ENCODE measurements at places on chromosomes 12 and 14.
A peak's percentile ranks its signal among the peaks of the same experiment; 100 is the strongest.

GRCh38 chr12:3744229-3744901, 8.5 kb downstream of the CRACR2A start:
- no peak for DNase-seq

DNA sequence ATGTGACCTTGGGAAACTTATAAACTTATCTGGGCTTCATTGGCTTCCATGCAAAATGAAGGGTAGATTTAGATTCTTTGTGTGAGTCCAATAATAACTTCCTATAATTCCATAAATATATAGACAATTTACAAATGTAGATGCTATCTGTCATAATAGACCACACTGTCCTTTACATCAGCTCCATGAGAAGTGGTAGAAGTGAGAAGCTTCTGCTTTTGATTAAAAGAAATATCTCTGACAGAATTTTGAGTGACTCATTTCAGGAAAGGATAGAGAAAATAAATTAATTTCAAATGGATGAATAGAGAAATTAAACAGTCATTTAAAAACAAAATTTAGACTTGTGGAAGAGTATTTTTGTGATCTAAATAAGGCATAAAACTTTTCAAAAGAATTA, 329.7 kb upstream of the ATP2B1 start:
- no peak for DNase-seq

- DNase-seq: no peak
Measured at GRCh38 chr12:28191051-28192048, 1.1 kb downstream of the CCDC91 start.

- DNase-seq: no peak
Measured at GRCh38 chr12:27667540-27667939, 28.7 kb upstream of the REP15 start.

DNA sequence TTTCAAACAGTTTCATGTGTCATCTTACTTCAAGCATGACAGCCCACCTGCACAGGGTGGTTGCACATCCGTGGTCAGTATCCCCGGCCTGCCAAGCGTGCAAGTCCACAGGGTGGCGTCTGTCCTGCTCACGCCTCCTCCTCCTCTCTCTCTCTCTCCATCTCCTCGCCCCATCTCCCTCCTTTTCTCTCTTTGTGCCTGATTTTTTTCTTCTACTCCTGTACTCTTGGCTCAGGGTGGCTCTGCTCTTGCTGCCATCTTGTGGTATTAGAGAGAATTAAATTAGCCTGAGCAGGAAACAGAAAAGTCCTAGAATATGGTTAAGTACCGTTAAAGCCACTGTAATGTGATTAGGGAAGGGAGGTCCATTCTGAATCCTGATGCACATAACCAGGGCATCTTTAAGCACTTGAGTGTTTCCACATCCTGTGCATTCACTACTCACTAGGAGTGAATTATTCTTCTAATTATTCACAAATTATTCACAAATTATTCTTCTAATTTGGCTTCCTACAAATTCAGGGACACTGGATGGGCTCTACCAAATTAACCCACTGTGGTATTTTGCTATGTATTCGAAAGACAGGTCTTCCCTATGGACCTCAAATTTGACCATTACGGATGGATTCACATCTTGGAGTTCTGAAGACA, 25.5 kb upstream of the DTX1 start:
- peak; percentile 77 for DNase-seq

GRCh38 chr12:77049767-77050353, 15.5 kb downstream of the E2F7 start:
- DNase-seq: peak; percentile 62

- DNase-seq: peak; percentile 15
Measured at GRCh38 chr12:12081836-12082497, 11.2 kb downstream of the BCL2L14 start.

GRCh38 chr14:103555559-103556337, 6.7 kb downstream of the BAG5 start:
- DNase-seq: no peak

- no peak for DNase-seq
Measured at GRCh38 chr14:94752591-94753436, 17.1 kb downstream of the GSC start.

DNA sequence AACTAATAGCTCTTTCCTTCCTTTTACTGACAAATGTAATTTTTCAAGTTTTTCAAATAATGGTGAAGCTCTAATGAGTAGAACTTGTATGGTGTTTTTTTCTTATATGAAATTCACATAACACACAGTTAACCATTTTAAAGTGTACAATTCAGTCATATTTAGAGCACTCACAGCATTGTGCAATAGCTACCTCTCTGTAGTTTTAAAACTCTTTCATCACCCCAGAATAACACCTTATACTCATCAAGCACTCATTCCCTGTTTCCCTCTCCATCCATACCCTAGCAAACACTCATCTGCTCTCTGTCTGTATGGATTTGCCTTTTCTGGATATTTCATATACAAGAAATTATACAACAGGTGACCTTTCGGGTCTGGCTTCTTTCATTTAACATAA, 207.9 kb upstream of the SLC38A2 start:
- DNase-seq: no peak

- no peak for DNase-seq
Measured at GRCh38 chr12:3717283-3717898, 35.5 kb downstream of the CRACR2A start.

- no peak for DNase-seq
Measured at GRCh38 chr14:77369285-77369684, 7.6 kb downstream of the TMED8 start.

DNA sequence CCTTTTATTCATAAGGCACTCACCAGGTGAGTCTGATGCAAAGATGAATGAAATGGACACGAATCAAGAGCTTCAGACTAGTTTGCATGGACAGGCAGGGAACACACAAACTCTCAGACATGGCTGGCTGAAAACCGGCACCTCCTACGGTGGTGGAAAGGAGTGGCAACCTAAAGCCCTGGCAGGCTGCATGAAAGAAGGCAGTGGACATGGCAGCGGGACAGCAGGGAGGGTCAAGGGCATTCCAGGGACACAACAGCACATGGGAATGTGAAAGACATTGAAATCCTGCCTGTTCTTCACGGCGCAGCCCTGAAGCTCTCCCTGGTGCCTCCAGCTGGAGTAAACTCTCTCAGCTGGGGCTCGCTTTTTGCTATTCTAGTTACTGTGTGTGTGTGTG, 16.6 kb upstream of the LRTM2 start:
- DNase-seq: no peak

DNA sequence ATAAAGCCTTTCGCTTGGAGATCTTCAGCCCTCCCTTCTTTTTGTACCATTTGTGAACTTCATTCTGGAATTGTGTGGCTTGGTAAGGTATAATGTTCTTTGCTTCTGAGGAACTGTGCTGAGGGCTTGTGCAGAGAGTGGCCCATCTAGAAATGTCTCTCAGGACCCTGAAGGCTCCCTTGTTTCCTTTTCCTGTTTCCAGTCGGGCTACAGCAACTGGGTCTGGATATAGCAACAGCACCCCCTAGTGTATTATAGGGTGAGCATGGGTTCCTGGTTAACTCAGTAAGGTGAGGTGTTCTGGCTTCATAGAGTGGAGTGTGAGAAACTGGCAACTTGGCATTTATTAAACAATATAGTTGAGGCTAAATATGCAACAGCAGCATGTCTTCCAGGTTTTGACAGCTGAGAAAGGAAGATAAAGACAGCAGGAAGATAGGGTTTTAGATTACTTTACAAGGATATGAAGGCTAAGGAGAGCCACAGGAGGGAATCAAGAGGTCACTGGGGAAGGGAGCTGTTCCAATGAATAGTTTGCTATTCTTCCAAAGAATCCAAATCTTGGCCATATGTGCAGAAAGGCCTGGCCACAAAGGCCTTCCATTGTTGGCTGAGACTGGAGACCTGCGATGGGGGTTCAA, 49.1 kb upstream of the RNU6-8 start:
- peak; percentile 100 for DNase-seq

DNA sequence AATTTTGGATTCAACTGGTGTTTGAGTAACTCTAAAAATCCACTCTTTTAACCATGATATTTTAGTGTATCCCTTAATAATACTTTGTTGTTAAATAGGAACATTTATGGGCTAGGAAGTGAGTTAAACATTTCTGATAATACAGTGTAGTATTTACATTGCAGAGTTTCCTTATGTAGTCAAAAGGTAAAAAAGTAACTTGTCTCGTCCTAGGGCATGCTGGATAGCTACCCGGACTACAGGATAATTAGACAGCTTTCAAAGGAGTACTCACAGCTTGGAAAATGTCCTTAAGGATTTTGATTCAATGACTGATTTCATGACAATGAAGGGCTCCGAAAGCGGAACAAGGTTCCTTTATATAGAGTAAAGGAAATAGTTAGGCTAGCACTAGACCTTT, 14.5 kb upstream of the KITLG start:
- no peak for DNase-seq

DNA sequence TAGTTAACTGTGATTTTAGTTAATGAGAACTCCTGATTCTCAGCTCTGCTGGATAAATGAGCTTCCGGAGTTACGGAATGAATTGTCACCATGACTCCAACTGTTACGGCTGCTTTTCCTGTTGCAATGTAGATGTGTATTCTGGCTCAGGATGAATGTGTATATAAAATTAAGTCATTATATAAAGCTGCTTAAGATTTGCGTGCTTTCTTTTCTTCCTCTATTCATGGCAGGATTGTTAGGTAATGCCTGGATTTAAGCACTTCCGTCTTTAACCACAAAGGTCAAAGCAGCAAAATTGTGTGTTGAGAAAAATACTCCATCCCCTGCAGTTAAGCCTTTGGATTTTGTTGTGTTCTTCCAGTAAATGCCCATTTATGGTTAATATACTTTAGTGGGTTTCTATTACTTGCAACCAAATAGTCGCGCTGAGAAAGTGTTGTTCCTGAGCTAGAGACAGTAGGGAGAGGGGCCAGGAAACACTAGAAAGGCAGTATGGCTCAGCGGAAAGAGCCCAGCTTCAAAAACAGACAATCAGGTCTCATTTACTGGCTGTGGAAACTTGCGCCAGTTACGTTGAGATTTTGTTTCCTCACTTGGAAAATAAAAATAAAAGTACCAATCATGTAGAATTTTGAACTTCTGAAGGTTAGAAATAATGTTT, 9.4 kb upstream of the CCDC175 start:
- DNase-seq: no peak

DNA sequence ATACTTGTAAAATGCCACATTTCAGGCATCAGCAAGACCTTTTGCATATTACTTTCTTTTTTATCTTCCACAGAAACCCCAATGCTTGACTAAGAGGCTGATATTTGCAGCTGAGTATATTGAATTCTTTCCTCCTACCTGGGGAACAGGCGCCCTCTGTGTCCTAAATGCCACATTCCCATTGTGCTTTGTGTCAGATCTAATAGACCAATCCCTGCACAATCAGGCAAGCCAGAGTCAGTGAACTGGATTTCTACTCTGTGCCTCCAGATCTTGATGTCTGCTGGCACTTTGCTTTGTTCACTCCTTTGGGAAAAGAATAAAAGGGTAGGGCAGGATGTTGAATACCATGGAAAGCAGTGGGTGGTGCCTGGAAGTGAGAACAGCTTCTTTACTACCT, 22.4 kb upstream of the TAS2R42 start:
- no peak for DNase-seq

GRCh38 chr12:47910486-47910885, 5.7 kb upstream of the VDR start:
- DNase-seq: no peak

GRCh38 chr12:65907513-65907912, 83.2 kb downstream of the HMGA2 start:
- no peak for DNase-seq

DNA sequence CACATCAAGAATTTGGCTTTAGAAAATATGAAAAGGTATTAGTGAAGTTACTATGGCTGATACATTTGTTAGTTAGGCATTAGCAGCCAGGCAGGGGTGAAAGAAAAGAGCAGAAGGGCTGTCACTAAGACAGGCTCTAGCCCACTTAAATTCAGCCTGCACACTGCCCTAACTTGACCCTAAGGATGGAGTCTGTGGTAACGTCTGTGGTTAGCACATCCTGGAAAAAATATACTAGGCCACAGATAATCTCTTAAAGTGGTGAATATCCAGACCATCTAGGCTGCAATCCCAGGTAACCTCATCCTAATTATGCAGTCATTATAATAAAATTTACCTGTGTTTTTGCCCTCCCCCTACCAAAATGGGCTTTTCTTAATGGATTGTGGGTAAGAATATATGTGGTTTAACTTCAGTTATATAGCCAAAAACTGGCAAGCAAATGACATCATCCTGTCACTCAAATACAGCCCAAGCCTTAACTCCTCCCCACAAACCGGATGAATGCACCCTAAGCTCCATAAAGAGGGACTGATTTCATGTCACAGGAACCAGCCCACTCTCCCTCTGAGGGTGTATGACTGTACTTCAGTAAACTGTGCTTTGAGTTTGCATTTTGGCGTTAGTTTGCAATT, 440.9 kb downstream of the LRFN5 start:
- DNase-seq: no peak

GRCh38 chr14:65040666-65041433, 54.2 kb downstream of the FNTB start:
- DNase-seq: no peak

- no peak for DNase-seq
Measured at GRCh38 chr12:124685689-124686369, 118.4 kb upstream of the NCOR2 start.

DNA sequence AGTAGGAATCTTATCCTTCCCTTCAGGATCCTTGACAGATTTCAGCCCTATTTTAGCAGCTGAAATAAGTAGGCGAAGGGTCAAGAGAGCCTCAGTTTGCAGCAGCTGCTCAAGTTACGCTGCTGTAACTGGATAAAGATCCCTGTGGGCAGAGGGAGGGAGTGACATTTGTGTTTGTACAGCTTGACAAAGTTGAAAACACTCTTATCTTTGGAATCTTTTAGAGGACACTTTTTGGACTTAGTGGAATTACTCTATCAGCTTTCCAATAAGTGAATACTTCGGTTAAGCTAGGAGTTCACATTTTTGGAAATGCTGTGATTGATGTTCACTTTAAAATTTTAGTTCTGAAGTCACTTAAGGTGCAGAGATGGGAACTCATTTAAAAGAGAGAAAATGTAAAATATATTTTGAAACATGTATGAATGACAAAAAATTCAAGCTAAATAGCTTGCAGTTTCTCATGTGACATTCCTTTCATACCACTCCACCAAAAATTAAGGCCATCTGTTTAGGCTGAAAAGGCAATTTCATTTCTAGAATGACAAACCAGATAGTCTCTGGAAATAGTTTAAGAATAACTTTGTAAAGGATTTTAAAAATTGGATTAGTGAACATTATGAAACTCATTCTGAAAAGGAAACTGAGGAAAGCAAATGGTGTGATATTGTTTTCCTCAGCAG, 55.2 kb downstream of the SLC38A4 start:
- no peak for DNase-seq

GRCh38 chr12:71125949-71126348, 31.9 kb downstream of the TSPAN8 start:
- DNase-seq: no peak

- DNase-seq: no peak
Measured at GRCh38 chr14:100746326-100746725, 19.6 kb downstream of the DLK1 start.

DNA sequence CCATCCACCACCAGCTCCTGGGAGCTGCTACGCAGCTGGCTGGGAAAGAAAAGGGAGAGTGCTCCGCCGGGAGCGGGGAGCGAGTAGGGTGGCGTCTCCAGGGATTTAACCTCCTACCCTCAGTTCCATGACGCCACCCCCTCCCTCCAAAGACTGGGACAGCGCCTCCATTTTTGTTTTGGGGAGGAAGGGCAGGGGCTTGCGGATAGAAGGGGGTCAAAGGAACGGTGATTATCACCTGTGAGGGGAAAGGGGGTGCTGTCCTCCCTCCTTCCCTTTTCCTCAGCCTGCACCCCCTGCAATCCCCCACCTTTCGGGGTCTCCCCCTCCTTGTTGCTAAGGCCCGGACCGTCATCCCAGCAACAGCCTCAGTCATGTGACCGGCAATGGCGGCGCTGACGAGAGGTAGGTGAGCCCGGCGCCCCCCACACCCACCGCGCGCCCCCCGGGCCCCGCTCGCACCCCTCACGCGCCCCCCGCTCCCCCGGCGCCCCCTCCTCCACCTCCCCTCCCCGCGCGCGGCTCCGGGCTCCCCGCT, at the start of gene DTX3:
TSS of gene DTX3 (plus strand) at position 371 of the 538 bp plus-strand sequence. CDS start 1,694 bp downstream, outside the sequence.
- no peak for DNase-seq

Data from NCI-H2029 treated with DMSO at 0.1 percent for 48 hours (cell line).